ENCODE measurements at places on chromosomes 11 and 22.

GRCh38 chr22:29917052-29917902, 34.3 kb downstream of the MTMR3 start:
- DNase-seq = no peak

- no peak for DNase-seq
These were observed 622.8 kb downstream of the NTM start for GRCh38 chr11:131993246-131993645.

- peak; percentile 90 for DNase-seq
These were observed 47.0 kb upstream of the SUSD2 start for GRCh38 chr22:24134090-24134846.

GRCh38 chr11:27795955-27796861, 96.0 kb upstream of the BDNF start:
- no peak for DNase-seq

- DNase-seq = no peak
These were observed 32.9 kb upstream of the FLI1 start for GRCh38 chr11:128660947-128661346.

GRCh38 chr11:45147891-45148675, 1.6 kb downstream of the PRDM11 start:
- peak; percentile 66 for DNase-seq

DNA sequence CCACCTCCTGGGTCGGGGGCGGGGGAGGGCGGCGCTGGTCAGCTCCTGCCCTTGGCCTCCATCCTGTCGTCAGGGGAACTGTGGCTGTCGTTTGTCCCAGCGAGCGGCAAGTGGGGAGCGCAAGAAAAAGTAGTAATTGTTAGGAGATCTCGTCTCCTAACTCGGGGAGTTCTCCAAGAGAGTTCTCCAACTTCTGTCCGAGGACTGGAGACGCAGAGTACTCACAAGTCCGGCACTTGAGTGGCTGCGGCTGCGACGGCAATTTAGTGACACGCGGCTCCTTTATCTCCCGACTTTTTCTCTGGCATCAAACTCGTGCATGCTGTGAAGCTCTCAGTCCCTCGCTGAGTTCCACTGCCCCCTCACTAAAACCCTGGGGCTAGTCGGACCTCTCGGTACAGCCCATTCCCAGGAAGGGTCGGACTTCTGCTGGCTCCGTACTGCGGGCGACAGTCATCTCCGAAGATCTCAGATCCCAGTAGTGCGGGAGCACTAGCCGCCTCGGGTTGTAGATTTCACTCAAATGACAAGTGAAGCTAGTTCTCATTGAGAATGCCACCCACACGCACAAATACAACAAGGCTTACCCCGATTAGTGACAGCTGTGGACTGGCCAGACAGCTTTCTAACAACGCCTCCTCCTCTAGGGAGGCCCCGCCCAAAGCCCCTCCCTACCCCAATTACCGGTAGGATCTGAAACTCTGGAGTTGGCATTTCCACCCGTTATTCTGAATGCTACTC, at the start of gene PGR:
Gene PGR, minus strand, starts transcription at position 611 of the 741 bp plus-strand sequence. CDS start 743 bp downstream, outside the sequence.
- DNase-seq = no peak

DNA sequence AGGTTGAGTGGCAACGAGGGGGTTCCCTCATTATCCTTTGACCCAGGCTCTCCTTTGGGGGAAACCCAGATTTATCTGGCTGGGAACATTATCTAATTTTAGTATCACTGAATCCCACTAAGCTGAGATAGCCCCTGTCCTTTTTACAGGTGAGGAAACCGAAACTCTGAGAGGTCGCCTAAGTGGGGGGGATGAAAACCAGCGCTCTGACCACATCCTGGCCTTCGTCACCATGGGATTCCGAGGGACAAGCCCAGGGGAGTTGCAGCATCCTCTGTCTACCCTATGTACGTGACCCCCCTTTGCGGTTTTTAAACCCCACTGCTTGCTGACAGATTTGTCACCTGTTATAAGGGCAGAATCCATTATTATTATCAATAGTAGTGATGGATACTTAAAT, 61.0 kb downstream of the ISX start:
- DNase-seq = no peak

DNA sequence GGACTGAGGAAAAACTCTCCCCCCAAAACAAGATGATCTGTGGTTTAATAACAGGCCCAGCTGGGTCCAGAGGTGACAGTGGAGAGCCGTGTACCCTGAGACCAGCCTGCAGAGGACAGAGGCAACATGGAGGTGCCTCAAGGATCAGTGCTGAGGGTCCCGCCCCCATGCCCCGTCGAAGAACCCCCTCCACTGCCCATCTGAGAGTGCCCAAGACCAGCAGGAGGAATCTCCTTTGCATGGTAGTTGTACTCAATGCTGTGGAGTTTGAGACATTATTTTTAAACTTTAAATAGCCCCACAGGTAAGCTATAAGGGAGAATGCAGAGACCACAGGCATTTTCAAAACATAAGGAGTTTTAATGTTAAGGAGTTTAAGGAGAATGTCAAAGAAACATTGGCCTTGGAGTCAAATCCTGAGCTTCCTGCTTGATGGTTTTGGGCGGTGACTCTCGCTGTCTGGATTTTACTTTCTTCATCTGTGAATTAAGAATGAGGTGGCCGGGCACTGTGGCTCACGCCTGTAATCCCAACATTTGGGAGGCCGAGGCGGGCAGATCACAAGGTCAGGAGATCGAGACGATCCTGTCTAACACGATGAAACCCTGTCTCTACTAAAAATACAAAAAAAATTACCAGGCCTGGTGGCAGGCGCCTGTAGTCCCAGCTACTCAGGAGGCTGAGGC, 6.8 kb downstream of the APOL1 start:
- DNase-seq = no peak

DNA sequence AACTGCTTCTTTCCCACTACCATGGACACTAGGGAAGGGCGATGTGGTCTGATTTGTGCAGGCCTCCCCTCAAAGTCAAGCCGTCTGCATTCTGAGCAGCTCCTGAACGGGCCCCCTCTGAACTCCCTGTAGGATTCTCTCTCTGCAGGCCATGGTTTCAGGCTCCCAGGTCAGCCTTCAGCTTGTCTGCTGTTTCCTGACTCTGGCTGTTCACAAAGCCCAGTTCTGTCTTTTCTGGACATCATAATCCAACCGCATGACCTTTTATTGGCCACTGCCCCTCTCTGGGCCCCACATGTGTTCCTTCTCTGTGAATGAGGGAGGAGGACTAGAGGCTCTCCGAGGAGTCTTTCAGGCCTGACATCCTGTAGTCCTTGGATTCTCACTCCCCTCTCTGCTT, 161.0 kb downstream of the FEZ1 start:
- DNase-seq = peak; percentile 56

DNA sequence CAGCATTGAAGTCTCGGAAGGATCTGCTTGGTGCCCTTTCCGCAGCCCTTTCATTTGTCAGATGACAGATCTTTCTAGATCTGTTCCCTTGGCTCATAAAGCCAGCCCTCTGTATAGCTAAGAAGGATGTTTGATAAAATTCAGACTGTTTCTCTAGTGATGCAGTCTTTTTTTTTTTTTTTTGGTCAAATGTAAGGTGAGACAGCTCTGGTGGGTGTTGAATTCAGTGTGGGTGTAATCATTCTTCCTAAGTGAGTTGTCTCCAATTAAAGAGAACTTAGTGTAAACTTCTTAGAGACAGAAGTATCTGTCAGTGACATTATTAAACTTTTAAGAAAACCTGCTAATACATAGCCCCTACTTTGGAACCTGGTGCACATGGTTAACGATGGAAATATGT, 53.3 kb downstream of the AAMDC start:
- DNase-seq = no peak

DNA sequence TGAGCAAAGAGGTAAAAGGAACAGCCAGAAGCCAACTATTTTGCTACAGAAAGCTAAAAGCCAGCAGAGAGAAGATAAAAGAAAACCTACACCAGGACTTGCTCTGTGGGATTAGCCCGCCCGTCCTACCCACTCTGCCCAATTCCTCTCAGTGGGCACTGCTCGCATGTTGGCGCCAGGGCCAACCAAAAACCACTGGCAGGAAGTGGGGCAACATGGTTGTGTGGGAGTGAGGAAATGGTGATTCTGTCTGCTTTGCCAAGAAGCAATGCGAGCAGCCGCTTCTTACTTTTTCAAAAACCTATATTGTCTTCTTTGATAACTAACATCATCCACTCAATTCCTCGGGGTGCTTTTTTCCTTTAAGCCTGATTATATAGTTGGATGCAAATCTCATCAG, 14.2 kb upstream of the APOA1 start:
- peak; percentile 79 for DNase-seq

GRCh38 chr22:27730641-27731433, 70.7 kb downstream of the MN1 start:
- DNase-seq = no peak

DNA sequence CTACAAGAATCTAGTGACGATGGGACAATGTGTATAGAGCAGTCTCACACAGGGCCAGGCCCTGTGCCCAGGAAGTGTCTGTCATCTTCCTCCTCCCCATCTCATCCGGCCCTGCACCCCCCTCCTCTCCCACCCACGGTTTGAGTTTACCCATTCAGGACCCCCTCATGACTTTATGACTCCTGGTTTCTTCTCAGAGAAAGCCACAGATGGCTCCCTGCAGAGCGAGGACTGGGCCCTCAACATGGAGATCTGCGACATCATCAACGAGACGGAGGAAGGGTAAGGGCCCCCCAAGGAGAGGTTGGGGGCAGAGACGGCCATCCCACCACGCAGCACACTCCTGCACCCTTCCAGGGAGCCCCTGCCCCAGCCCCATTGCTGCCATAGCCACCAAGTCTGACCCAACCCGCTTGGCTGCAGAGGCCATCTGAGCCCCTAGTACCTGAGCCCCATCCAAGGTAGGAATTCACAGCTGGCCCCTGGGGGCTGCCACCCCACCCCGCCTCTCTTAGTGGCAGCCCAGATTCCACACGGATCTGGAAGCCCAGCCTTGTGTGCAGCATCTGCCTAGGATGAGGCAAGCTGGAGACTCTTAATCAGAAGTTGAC, 18.1 kb downstream of the TOM1 start:
- peak; percentile 21 for DNase-seq

GRCh38 chr22:27844656-27845591, 43.4 kb upstream of the MN1 start:
- DNase-seq = no peak

DNA sequence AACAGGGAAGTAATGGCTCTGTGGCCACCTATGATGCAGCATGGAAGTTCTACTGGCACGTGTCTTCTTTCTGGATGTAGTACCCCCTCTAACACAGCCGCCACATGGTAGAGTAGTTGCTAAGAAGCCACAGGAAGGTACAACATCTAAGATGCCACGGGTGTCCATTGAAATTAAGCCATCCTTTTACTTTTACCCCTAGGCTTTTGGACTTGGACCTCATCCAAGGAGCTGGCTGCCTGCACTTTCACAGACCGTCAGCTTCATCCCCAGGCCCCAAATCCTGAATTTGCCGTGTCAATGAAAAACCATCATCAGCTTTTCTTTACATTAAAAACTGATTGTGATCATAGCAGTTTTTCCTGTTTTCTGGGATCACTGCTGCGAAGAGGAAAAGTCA, 102.4 kb downstream of the RPL27A start:
- no peak for DNase-seq

DNA sequence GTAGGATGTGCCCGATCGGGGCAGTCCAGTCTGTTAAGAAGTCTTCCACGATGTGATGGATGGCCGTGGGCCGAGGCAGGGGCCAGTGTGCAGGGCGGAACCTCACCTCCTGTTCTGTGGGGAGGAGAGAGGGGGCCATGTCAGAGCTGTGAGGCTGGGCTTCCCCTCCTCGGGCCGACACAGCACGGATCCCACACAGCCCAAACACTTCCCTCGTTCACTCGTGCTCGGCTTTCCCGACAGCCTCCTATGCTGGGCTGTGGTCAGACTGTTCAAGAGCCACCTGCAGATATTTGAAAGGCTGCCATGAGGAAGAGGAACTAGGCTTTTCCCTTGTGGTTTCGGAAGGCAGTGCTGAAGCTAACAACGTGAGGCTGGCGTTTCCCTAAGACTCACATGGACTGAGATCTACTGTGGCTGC, 12.3 kb upstream of the TXN2 start:
- DNase-seq = peak; percentile 84

- DNase-seq = no peak
These were observed 43.3 kb downstream of the BDNF start for GRCh38 chr11:27656806-27657483.

GRCh38 chr11:17518366-17518765, 25.9 kb downstream of the USH1C start:
- no peak for DNase-seq

- DNase-seq = no peak
These were observed 13.5 kb downstream of the NCF4 start for GRCh38 chr22:36874309-36874696.

Measured in spleen (tissue), 13 donors.